ENCODE measurements at places on chromosomes 11 and 22.

- peak; percentile 39 for DNase-seq
Observed at GRCh38 chr11:12185914-12186313, 75.5 kb downstream of the MICAL2 start.

GRCh38 chr22:33706100-33706499 lies 214.2 kb downstream of the LARGE1 start:
- no peak for DNase-seq

GRCh38 chr11:111604392-111605009 lies 2.3 kb downstream of the SIK2 start:
- DNase-seq: no peak

DNA sequence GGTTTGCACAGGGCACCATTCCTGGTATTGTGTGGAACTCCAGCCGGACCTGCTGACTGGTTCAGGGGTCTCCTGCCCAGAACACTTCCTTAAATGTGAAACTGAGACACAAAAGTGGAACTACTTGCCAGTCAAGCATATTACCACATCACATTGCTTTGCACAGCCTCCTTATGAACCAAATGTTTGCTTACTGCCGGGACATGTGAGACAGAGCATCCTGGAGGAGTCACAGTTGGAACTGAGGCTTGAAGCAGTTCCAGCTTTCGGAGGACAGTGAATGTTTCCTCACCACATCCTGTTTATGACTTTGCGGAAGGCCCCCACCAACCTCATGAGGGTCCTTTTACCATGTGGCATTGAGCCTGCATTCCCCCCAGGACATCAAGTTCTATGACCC lies 105.8 kb upstream of the ARHGAP42 start:
- DNase-seq: no peak

- peak; percentile 58 for DNase-seq
Observed at GRCh38 chr11:45079075-45079444, 67.4 kb upstream of the PRDM11 start.

DNA sequence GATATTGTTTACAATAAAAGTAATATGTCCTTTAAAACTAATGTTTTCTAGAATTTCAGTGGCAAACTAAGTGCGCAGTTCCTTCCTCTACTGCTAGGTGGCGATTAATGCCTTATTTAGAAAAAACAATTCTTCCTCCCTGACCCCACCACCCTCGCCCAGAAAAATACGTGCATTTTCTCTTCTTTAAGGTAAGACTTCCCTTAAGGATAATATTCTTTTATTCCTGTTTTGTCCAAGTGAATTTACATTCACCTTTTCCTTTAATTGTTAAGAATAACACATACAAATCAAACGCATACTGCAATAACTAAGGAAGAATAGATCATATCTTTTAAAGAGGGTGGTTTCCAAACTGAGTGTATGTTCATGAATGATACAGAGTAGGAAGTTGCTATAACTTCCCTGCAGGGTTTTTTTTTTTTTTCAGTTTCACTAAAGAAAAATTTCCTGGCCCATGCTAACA lies 17.0 kb upstream of the PSMA1 start:
- no peak for DNase-seq

GRCh38 chr11:128690665-128691101 lies 3.2 kb upstream of the FLI1 start:
- no peak for DNase-seq
